ENCODE measurements at places on chromosomes 7 and 10.

DNA sequence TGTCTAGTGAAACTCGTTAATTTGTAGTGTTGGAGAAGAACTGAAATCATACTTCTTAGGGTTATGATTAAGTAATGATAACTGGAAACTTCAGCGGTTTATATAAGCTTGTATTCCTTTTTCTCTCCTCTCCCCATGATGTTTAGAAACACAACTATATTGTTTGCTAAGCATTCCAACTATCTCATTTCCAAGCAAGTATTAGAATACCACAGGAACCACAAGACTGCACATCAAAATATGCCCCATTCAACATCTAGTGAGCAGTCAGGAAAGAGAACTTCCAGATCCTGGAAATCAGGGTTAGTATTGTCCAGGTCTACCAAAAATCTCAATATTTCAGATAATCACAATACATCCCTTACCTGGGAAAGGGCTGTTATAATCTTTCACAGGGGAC, 187.6 kb downstream of the CFTR start:
- no peak for DNase-seq

DNA sequence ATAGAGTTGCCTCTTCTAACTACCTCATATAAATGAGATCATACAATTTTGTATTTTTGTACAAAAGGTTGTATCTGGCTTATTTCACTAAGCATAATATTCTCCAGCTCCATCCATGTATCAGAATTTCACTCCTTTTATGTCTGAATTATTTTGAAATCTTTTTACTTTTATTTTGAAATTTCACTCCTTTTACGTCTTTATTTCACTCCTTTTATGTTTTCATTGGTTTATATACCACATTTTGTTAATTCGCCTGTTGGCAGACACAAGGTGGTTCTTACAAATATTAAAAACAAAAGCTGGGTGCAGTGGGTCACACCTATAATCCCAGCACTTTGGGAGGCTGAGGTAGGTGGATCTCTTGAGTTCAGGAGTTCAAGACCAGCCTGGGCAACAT, 5.8 kb downstream of the EZH2 start:
- DNase-seq = no peak

DNA sequence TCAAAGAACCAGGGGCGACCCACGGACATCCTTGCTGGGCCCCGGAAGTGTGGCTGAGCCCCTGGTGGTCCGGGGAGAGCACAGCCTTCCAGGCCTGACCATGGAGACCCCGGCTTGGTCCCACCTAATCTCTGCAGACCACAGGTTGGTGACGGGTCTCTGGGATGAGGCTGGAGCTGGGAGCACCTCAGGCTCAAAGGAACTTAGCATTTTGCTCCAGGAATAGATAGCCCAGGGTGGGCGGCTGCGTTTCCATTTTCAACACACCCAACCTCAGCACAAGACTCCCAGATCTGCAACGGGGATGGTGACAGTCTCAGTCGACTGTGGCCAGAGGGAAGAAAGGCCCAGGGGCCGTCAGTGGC, 58.5 kb downstream of the FOXL3 start:
- DNase-seq = no peak

DNA sequence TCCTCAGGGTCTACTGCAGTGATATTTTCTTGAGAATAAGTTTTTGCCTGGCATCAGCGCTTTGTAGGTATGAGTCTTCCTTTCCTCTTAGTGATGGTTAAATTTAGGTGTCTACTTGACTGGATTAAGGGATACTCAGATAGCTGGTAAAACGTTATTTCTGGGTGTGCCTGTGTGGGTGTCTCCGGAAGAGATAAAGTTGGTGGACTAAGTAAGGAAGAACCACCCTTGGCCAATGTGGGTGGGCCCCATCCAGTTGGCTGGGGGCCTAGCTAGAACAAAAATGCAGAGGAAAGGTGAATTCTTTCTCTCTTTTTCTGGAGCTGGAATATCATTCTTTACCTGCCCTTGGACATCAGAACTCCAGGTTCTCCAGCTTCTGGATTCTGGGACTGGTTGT, 138.8 kb downstream of the ADCYAP1R1 start:
- DNase-seq = no peak

- no peak for DNase-seq
These were observed 45.9 kb upstream of the PTF1A start for GRCh38 chr10:23146258-23146657.

GRCh38 chr10:122304054-122304579, 33.0 kb downstream of the BTBD16 start:
- DNase-seq = no peak

DNA sequence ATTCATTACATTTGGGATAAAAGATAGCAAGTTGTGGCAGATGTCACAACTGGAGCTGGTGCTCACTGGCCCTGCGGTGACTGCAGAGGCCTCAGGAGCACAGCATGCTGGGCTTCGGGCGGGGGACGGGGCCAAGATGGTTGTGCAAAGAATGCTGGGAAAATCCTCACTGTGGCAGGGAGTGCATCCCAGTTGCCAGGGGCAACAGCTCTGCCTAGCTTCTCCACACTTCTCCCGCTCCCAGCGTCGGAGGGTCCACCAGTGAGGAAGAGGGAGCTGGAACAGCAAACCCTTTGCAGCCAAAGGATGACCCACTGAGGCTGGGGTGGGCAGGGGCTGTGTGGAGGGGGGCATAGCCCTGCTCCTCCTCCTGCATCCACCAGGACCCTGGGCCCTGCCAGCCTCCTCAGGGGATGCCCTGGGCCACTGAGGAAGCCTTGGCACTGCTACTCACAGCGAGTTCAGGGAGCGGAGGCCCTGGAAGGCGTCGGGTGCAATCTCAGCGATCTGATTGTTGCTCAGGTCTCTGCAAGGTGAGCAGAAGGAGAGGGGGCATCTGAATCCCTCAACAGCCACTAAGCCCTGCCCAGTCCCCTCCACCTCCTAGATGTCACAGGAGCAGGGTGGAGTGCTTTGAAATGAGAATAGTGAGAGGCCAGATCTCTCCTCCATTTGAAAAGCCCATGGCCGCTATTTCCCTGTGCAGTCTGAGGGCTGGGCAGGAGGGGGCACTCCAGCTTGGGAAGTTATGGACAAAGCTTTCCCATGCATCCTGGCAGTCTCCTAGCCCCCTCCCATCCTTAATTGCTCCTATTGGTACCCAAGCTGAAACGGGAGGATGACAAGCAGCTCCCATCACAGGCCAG, 126.5 kb downstream of the SLIT1 start:
- DNase-seq = no peak

- DNase-seq = no peak
These were observed 80.3 kb downstream of the KLF6 start for GRCh38 chr10:3704565-3705325.

DNA sequence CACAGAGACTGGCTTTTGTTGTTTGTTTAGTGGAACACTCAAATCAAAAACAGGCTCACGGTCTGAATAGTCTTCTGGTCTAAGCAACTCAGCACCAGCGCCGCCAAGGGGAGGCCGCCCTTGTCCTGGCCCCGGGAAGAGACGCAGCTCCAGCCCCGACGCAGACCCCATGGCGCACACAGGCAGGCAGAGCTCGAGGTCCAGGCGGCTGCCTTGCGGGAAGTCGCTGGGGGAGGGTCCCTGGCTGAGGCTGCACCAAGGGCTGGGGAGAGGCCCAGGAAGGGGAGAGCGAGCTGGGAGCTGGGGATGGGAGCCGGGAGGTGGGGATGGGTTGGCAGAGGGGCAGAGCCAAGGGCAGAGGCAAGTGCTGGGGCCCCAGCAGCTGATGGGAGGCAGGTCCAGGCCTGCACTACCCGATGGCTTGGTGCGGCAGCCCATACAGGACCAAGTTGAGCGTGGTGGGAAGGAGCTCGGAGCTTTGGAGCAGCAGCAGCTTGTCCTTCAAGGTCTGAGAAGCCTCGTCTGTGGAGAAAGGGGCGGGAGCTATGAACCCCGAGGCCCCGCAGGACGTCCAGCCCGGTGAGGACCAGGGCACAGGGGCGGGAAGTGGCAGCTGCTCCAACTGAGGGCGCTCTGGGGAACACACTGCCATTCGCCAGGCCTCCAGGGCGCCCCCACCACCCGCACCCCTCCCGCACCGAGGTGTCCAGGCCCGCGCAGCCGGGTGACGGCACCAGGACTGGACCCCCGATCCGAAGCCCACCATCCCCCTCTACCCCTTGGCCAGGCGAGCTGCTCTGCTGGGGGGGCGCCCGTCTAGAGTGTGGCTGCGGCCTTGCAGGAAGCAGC, 22.7 kb upstream of the NKX6-2 start:
- DNase-seq = no peak

GRCh38 chr10:6841761-6842160, 261.7 kb upstream of the PRKCQ start:
- DNase-seq = no peak

- DNase-seq = no peak
These were observed 202.9 kb upstream of the MTPN start for GRCh38 chr7:136179851-136180721.

DNA sequence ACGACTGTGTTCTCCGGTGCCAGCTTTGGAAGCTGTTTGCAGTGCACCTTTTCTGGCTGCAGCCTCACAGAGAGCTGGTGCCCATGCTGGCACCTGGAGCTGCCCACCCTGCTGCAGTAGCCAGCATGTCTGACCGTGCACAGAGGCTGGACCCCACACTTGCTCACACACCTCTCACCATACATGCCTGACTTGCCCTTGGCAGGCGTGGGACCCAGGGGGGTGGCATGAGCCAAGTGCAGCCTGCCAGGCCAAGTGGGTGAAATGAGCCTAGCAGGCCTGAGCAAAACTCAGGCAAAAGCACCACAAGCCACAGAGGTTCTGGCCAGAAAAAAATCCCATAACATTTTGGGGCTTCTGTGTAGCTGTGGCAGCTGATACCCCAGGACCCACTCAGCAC, 258.8 kb downstream of the XPNPEP1 start:
- no peak for DNase-seq

DNA sequence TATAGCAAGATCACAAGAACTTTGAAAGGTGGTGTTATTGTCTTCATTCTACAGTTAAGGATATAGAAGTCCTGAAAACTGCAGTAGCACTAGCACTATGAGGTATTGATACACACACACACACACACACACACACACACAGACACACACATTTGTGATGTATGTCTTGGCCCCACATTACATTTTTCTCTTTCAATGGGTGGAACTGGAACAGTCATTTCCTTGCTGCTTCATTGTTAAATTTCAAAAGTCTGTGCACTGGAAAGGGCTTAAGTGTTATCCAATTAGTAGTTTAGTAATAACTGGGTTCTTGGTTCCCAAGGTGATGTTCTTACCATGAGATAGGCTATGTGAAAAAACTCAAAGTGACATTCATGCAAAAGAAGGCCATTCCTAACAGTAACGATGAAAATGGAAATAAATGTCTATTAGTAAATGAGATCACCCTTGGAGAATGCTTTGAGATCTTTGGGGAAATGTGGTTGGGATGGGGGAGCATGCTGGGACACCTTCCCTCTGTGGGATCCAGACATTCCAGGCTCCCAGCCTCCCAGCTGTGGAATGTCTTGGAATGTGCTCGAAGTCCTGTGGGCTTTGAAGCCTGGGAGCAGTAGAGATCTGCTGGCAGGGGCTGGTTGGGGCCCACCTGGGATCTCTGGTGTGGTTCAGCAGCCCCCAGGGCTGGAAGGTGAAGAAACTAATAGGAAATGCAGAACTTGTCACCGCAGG, 37.4 kb upstream of the CALD1 start:
- DNase-seq = no peak

GRCh38 chr7:77399816-77400215, 16.3 kb downstream of the GSAP start:
- DNase-seq = no peak

- no peak for DNase-seq
These were observed 94.7 kb downstream of the STK31 start for GRCh38 chr7:23804707-23805106.

DNA sequence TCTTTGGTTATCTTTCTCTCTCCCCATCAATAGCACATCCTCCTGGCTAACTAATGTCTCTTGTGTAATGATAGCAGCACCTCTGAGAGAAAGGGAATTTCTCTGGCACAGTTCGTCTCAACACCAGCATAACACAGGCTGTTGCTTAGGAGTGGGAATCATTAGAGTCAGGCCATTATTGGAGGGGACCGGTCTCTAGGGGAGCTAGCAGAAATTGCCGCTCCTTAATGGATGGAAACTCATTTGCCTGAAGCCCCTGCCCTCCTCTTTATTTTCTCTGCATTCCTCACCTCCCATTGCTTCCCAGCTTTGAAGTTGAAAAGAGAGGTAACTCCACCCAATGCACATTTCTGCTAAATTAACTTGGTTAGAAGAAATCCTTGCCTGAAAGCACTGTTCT, 11.9 kb downstream of the LRRC4 start:
- no peak for DNase-seq

- DNase-seq = no peak
These were observed 128.2 kb downstream of the SPAG6 start for GRCh38 chr10:22473459-22473858.

DNA sequence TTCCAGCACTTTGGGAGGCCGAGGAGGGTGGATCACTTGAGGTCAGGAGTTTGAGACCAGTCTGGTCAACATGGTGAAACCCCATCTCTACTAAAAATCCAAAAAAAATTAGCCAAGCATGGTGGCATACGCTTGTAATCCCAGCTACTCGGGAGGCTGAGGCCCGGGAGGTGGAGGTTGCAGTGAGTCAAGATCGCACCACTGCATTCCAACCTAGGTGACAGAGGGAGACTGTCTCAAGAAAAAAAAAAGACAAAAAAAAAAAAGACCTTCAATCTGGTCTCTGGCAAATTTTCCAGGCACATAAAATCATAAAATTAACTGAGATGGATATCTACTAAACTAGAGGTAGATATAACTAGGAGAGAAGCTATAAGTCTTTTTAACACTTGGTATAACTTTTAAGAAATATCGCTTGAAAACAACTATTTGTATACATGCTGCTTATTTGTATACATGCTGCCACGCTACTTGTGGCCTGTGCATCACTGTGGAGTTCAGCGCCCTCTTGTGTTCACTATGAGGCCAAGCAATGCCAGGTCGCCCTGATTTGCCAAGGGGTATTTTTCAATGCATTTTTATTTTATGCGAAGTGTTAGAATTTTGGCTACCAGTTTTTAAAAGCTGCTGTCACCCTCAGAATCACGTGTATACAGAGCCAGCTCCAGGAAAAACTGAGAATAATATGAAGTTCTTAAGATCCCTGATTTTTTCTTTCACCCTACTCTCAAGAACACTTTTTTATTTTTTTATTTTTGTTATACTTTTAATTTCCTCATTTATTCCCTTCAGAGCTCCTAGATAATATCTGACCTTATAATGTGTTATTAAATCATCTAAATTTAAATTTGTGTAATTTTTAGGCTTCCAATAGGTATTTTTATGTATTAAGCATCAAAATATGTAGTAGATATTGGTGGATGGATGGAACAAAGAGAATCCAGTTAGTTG, 26.7 kb downstream of the CYCS start:
- peak; percentile 54 for DNase-seq

DNA sequence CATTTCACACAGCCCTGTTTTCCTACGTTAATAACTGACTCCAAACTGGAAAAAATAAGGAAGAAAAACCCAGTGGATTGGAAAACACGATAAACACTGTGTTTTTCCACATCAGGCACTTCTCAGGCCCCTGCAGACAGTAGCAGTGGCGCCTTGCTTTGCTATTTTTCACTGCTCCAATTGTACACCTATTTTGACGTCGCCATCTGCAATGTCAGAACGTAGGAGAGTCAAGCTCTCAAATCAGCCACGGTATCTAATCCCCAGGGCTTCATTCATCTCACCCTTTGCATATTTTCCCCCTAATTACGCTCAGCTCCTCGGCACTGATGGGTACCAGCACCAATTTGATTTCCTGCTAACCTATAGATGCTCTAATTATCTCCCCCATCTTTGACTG, 338.1 kb upstream of the GALNT17 start:
- no peak for DNase-seq
